ENCODE measurements at places on chromosomes 3 and 15.

DNA sequence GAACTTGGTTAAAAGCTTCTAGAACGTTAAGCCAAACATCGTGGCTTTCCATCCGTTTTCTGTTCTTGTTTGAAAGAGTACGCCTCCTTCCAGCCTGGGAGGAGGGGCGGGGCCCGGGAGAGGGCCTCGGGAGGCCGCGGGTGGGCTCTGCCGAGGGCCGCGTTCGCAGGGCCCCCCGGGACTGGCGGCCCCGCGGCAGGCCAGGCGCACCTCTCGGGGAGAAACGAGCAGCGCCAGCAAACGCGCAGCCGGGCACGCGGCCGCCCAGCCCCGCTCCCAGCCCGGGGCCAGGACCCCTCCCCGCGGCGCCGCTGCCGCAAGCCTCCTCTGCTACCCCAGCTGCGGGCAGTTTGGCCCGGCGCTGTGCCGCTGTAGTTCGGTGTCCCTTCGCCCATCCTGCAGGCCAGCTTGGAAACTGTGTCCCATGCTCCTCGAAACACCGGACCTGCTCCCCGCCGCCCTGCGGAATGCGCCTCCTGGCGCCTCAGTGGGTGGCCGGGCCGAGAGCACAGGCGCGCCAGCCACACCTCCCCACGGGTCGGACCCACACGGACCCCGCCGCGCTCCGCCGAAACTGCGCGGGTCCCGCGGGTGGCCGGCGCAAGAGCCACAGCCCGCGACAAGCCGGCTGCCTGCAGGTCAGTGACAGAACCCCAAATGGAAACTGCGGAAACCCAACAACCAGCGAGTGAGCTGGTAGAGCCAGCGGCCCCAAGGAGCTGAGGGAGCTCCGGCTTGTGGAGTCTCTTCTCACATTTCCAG is 2.3 kb downstream of the OCA2 start:
- no peak for DNase-seq

DNA sequence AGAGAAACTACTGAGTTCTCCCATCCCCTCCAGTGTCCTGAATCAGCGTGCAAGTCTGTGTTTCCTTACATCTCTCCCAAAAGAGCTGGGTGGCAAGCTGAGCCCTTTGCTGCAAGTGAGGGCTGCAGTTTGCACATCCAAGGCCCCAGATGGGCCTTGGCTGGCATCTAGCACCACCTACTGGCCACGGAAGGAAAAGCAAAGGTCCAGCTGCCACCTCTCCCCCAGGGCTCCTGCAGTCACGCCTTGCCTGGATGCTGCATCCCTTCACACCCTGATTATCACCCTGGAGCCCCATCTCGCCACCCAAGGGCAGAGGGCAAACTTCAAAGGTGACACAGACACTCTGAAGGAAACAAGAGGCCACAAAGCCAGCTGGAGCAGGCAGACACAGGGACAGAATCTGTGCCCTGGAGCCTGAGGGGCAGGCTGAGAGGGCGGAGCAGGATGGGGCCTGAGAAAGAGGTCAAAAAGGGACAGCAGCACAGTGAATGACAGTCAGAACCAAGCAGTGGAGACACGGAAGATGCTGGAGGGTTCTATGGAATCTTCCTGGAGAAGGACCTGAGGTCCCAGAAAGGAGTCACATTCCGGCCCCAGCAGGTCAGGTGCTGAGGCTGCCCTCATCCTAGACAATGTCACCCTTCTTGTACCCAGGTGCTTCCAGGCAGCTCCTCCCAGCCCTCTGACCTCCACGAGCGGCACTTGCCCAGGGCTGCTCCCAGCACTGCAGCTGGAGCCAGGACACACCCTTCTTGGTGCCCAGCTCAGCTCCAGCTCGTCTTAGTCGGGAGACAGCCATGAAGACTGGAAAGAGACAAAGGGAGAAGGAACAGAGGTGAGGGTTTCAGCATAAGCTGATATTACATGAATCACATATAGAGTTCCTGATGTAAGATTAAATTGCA is 18.3 kb upstream of the NTRK3 start:
- DNase-seq = peak; percentile 63

DNA sequence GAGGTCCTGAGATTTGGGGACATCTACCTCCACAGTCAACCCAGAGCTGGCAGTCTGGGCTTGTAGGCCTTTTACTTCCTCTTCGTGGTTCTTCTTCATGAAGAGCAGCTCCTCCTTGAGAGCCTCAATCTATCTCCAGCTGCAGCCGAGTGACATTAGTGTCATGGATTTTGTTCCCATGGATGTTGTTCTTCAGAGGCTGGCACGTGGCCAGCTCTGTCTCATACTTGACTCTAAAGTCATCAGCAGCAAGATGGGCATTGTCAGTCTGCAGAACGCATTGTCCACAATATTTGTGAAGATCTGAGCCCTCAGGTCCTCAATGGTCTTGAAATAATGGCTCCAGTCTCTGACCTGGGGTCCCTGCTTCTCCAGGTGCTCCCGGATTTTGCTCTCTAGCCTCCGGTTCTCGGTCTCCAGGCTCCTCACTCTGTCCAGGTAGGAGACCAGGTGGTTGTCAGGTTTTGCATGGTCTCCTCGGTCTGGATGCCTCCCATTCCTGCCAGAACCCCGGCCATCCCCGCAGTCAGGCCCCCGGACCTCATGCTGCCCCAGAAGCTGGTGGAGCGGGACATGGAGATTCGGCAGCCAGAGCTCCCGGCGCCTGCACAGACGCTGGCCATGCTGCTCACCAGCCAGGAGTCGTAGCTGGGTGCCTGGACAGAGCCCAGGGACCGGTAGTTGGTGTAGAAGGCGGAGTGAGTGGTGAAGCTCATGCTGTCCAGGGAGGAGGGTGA is 3.4 kb upstream of the CCNL1 start:
- DNase-seq = no peak

DNA sequence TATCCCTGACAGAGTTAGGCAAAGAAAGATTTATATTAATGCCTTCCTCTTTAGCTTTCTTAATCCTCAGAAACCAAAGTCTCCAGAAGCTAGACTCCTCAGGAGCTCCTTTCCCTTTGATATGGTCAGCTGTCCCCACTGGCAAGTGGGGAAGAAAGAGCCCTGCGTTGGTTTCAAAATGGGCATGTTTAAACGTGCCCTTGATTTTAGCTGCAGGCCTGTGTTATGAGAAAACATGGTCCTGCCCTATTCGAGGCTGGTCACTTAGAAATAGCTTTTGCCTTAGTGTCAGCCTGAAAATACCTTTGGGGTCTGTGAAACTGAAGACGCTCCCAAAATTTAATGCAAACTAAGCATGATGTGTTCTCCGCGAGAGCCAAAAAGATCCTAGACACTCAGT is 135.5 kb upstream of the RARB start:
- DNase-seq = no peak

DNA sequence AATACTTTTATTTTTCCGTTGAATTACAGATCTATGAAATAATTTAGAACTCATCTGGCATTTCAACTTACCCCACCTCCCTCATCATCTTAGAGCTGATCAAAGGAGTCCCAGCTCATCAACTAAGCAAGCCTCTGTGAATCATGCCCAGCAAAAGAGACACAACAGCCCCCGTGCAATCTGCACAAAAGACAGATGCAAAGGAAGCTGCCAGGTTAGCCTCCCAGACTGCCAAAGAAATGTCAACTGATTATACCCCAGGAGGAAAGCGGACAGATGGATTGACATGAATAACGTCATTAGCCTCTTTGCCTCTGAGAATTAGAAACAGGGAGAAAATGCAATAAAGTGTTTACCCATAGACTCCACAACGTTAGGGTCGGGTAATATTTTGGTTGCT is 75.0 kb downstream of the GABRB3 start:
- DNase-seq = no peak

DNA sequence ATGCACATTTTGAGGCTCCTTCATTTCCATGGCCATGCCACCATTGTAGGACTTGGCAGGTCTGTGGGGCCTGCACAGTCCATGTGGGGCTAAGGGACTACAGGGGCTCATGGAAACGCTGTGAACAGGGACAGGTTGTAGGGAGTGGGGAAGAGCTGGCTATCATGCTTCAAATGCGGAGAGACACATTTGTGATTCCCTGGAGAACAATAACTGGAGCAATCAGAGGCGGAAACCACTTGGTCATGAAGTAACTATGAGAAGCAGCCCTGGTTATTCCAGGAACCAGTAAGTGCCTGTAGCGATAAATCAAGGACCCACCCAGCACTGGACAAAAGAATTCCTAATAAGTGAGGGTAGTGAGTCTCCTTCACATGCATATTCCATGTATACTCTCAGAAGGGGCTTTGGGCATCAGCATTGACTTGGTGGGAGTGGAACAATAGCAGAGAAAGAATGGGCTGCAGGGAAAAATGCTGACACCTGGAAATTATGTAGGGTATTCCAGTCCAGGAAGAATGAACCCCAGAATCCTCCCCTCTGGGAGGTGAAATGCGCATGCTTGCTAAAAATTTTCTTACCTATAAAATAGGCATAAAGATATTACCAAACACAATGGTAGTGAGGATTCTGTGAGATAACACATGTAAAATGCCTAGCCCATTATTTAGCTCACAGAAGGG is 251.4 kb upstream of the ROPN1 start:
- DNase-seq = no peak

DNA sequence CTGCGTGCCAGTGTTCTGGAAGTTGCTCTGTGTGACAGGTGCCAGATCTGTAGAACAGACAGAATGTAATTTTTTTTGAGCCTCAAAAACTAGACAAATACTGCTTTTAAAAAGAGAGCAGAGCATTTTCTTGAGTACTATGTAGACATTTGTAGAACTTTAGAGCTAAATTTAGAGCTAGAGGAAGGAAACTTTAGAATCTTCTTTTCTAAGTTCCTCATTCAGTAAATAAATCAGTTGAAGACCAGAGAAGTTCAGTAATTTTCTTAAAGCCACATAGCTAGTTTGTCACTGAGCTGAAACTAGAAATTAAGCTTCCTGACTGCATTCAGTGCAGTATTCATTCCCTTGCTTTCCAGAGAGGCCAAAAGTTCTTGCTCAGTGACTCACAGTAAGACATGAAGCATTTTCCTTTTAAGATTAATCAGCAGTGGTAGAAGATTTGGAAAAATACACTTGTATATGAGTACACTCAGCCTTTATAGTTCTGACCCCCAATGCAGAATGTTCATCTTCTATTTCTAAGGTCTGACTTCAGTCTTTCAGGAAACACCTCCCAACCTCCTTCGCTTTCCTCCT is 83.6 kb upstream of the TSEN2 start:
- no peak for DNase-seq

- no peak for DNase-seq
Observed at GRCh38 chr3:10683106-10683505, 132.9 kb upstream of the SLC6A11 start.

DNA sequence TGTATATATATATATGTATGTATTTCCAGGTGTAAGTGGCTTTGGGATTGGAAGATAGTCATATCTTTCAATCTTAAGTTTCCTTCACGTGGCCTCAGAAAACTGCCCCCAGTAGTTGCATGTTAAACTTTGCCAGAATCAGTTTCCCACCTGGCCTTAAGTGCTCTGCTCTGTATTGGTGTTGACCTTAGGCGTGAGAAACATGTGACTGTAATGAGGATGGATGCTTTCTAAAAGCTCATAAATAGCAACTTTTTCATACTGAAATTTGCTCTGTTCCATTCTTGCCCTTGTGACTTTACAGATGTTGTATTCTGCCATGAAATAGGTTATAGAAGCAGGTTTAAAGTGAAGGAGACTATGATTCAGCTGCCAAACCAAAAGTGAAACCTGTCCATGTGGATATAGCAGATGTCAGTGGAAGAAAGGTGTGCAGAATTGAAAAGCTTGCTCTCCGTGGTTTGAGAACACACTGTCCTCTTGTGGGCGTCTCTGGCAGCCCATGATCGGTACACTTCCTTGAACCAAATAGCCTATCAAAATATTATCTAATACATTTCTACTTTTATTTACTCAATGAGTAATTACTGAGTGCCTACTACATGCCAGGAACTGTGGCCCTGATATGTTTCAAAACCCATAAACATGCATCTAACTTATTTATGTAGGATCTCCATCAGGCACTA is 15.8 kb downstream of the SCG5 start:
- DNase-seq = no peak
